ENCODE measurements at places on chromosomes 11 and 22. TPM values are rescaled to one million over a fixed set of nuclear protein-coding genes. Genes with fewer than 3 reads are reported as not detected.

CADM1 gene
- 35.0 TPM for total RNA-seq

CCDC73 gene
- not detected for total RNA-seq

MRGPRX4 gene
- not detected for total RNA-seq

TUB gene
- 8.9 TPM for total RNA-seq

CAVIN3 gene
- 28.2 TPM for total RNA-seq

RAC2 gene
- total RNA-seq: 0.52 TPM
